Skeletal muscle tissue (tissue), 5 donors: ENCODE measurements at places on chromosomes 1 and 21. TPM values are rescaled to one million over a fixed set of nuclear protein-coding genes. Genes with fewer than 3 reads are reported as not detected.

The COP1 gene
- 76.7 TPM for total RNA-seq

The LRRC8B gene
- 3.7 TPM for total RNA-seq

The CD1B gene
- not detected for total RNA-seq

The CFHR2 gene
- total RNA-seq = not detected

The RNF223 gene
- total RNA-seq = not detected

The HRNR gene
- not detected for total RNA-seq

The SYNC gene
- 38.6 TPM for total RNA-seq

The RNPEP gene
- total RNA-seq = 14.6 TPM

The HFM1 gene
- 16.2 TPM for total RNA-seq

The KCNK2 gene
- 2.6 TPM for total RNA-seq

The MXRA8 gene
- total RNA-seq = 60.0 TPM

The BLACAT1 gene
- total RNA-seq = not detected

The DCAF6 gene
- total RNA-seq = 93.9 TPM

The CAMSAP2 gene
- 23.0 TPM for total RNA-seq

The SELENBP1 gene
- total RNA-seq = 74.6 TPM
